ENCODE measurements at places on chromosomes 6 and 20. TPM values are rescaled to one million over a fixed set of nuclear protein-coding genes. Genes with fewer than 3 reads are reported as not detected.
A peak's percentile ranks its signal among the peaks of the same experiment; 100 is the strongest.

- no peak for DNase-seq
Observed at GRCh38 chr6:1762203-1762602, 152.5 kb downstream of the FOXC1 start.

DNA sequence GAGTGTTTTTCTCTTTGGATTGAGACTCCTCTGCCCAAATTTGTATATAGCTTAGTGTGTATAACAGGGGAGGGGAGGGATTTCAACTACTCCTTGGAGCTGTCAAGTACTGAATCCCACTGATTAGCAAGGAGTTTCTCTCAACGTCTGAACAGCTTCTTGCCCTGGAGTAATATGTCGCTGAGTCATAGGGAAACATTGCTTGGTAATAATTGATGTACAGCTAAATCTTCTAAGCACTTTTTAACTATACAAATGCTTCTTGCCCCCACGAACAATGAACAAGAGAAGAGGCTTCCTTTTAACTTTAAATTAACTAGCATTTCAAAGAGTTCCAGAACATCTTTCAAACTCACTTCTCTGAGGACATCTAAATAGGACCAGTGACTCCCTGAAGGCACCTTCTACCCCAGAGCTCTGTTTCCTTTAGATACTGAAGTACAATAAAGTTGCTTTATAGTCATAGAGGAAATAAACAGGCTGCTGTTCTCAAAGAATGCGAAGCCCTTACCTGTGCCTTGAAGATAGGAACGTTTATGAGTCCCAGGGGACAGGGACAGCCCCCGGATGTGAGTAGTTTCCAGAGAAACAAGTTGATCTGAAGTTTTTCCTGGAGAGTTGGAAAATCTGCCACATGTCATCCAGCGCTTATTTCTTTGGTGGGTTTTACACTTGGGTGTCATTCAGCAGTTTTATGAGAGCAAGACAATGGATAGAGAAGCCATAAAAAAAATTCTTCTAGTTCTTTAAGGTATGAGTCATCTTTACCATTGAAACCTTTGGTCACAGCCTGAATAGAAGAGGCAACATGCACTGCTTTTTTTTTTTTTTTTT lies 462.5 kb upstream of the BTBD3 start:
- DNase-seq, result peak; percentile 90

DNA sequence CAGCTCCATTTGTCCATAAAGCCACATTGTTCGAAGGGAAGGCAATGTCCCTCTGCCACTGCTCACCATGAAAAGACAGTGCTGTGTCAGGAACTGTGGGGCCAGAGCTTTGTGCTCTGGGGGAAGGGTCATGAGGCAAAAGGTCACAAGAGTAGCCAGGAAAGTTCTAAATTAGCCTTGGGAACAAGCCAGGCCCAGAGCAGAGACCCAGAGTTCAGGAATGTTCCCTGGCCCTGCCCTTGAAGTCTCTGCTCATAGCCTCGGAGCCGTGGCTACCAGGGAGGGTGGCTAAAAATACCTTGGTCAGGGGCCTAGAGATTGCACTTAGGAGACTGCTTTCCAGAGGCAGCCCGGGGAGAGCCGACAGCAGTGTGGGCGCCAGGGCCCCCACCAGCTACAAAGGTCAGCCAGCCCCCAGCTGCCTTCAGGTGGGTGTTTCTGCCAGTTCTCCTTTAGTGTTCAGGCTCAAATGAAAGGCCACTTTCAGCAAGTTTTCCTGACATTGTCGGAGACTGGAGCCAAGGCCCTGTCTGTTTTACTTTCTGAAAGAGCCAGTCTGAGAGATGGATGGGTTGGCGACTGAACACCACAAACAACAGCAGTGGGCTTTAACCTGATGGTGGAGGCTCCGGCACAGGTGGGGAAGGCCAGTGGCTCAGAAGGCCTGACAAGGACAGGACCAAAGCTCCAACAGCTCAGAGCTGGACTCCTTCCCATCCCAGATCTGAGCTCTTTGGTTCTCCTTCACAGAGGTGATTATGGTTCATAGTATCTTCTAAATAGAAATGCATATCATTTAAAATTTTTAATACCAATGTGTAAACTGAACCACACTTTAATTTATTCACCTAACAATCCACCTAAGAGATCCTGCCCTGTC lies 76.2 kb downstream of the CDH26 start:
- DNase-seq, result no peak

The STMND1 gene
- not detected for total RNA-seq

DNA sequence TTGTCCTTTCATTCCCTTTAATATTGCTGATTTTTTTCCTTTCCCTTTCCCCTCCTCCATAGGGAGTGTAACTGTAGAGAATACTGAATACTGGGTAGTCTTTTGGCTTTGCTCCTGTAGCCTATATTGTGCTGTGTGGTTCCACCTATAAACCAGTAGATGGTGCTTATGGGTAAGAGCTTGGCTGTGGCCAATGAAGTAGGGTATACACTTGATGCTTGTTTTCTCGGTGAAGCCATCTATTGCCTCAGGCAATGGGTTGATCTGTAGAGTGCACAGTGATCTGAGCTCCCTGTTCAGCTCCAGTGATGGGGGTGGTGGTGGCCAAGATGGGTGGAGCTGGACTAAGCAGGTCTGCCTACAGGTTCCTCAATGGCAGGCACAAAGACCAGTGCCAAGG lies 203.3 kb upstream of the IMPG1 start:
- no peak for DNase-seq

The GNRH2 gene
- total RNA-seq, result 0.32 TPM

- DNase-seq, result no peak
Observed at GRCh38 chr6:163254341-163254835, 160.1 kb upstream of the QKI start.

GRCh38 chr20:58708246-58708931 lies 15.8 kb downstream of the NPEPL1 start:
- DNase-seq, result no peak

DNA sequence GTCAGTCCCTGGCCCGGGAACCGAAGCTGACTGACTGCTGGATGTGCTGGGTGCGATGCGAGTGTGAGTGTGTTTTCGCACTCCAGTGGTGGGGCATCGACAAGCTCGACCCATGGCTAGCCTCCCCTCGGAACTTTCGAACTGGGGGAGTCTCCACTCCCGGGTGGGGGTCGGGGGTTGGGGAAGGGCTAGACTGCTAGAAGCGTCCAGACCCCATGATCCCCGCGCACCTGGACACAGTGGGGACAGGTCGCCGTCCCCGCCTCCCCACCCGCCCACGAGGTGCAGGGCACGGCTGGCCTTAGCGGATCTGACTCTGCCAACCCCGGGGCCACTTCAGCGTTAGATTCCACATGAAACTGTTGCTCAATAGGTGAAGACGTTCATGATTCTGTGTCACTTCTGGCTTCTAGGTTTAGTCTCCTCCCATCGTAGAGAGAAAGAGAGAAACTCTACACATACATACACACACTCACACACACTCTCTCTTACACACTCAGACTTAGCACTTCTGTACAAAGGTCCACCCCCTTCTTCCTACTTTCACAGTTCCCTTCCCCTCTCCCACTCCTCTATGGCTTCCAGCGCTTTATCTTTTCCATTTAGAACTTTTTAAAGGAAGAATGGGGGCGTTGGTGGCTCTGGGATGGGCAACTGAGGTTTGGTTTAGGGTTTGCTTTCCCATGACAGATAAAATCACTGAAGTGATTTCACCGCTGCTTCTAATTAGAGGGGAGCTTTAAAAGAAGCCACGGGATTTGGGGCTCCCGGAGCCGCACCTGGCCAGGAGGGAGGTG lies 5.1 kb upstream of the TFAP2A start:
- DNase-seq, result no peak

- no peak for DNase-seq
Observed at GRCh38 chr6:170232186-170233002, 58.5 kb downstream of the DLL1 start.

The HTR1E gene
- total RNA-seq, result not detected

DNA sequence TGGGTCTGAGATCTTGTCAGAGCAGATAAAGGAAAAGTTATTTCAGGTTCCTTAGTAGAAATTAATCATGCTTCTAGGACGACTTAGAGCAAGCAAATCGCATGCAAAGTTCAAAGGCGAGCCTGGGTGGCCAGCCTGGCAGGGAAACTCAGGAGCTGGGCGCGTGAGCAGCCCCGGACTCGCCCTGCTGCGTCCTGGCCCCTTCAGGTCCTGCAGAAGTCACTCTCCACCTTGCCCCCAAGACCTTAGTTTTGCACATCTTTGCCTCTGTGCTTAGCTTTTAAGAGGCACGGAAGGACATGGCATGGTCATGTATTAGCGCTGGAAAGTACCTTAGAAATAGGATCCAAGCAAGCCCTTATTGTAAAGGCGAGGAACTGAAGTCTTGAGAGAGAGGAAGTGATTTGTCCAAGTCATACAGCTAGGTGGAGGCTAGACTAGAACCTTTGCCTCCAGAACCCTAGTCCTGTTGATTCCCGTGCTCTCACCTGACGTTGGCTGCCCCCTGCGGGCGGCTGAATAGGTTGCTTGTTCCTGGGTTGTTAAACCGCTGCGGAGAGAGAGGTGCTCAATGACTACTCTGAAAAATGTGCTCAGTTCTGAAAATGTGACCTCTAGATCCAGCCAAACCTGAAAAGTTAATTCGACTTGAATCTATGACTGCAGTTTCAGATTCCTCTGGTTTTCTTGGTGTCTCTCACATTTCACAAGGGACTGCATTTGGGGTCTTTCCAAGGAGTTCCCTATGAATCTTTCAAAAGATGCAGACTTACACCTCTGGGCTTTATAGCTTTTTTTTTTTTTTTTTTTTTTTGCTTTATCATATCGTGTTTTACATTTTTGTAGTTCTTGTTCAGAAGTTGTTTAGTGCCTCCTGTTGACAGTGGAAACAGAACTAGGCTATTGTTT lies 2.7 kb downstream of the MYB start:
- DNase-seq, result peak; percentile 83

DNA sequence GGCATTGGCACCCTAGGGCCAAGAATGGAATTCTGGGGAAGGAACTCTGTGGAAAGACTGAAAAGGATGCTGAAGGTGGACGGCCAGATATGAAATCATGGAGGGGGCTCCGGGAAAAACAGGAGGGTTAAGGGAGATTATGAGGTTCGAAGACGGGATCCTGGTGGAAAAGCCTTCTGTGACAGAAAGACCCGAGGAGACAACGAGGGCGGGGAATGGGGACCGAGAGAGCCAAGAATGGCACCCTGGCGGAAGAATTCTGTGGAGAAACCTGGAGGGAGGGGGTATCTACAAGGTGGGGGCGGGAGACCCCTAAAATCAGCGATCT lies 426 bp downstream of the TRMT6 start:
- DNase-seq, result no peak

The PBOV1 gene
- not detected for total RNA-seq

- no peak for DNase-seq
Observed at GRCh38 chr6:64037427-64037826, 401.8 kb downstream of the PHF3 start.

The IP6K3 gene
- not detected for total RNA-seq

DNA sequence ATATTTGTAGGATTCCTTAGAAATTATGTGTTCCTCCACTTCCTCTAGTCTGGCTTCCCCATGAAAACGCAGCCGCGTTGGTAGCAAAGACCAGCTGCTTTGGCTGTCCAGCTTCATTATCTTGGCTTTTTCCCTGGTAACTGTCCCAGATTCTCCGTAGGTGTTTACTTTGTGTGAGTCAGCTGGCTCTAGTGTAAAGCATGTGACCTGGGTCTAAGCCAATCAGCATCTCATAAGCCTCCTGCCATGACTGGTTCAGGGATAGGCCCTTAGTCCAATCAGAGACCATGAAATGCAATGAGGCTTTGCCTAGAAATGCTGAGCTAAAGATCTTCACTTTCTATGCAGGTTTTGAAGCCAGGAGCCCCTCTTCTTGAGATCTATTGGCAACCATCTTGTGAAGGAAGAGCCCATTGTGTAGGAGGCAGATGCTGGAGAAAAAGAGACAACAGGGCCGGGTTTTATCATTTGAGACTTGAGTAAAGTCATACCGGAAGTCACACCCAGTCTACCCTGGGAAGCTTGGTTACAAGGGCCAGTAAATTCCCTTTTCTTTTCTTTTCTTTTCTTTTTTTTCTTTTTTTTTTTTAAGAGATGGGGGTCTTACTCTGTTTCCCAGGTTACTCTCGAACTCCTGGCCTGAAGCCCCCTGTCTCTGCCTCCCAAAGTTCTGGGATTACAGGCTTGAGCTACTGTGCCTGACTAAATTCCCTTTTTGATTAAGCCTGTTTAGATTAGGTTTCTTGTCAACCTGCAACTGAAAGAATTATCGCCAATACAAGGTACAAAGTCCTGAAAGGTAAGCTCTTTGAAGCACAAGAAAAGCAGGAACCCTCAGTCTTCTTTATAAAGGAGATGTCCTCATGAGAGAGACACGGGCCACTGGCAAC lies 256.5 kb upstream of the RREB1 start:
- peak; percentile 49 for DNase-seq

DNA sequence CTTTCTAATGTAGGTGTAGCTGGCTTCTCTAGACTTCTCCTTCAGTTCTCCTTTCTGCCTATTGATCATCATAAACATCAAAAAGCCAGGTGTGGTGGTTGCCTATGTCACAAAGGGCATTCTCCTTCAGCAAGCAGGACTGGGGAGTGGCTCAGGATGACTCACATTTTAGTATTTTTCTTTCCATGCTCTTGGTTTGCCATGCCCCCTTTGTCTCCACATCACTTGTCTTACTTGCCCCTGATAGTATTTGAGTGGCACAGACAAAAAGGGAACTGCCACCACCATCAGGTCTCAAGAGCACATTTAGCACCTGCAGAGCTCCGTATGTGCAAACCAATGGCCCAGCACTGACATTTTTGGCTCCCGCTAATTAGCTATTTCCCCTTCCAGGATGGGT lies 698.8 kb downstream of the DHX35 start:
- no peak for DNase-seq

DNA sequence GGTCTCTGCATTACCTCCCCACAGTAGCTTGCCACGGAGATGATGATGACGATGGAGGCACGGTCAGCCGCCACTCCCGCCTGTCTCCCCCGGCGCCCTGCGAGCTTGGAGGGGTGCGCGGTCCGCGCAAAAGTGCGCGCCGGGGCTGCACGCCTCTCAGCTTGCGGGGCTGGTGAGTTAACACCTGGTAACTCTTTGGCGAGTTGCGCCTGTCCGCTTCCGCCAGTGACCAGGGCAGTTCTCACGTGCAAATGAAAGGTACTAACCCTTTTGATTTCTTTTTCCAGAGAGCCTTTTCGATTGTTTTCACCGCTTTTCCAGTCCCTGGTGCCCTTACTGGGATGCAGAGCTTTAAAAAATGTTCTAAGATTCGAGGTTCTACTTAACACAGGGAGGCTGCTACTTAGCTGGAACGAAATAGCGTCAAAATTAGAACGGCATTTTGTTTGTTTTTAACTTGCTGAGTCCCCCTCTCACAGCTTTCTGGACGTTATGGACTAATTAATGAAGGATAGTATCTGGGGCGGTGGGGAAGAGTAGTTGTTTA lies 6.2 kb downstream of the GRIK2 start:
- DNase-seq, result no peak

DNA sequence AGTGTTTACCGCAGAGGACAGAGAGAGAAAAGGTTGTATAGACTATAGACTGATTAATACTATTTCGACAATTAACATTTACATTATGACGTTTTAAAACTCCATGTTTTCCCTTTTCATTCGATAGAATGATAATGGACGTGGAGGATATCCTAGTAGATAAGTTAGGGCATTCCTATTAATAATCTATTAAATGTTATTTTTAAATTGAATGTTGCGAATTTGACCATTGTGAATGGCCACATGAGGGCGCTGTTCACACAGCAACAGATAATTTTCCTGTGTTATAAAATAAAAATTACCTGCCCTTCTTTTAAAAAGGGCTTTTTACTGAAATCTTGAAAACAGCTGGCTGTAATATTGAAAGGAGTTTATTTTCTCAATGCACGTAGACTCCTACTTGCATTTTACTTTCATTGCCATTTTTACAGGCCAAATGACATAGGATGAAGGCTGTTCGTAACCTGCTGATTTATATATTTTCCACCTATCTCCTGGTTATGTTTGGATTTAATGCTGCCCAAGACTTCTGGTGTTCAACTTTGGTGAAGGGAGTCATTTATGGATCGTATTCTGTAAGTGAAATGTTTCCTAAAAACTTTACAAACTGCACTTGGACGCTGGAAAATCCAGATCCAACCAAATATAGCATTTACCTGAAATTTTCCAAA lies 3.3 kb downstream of the ADGRB3 start:
- no peak for DNase-seq
